HT1080 (cell line): ENCODE measurements at places on chromosomes 12 and 14. TPM values are rescaled to one million over a fixed set of nuclear protein-coding genes. Genes with fewer than 3 reads are reported as not detected.

GRCh38 chr14:69741055-69741454, 25.9 kb upstream of the SRSF5 start:
- DNase-seq, result no peak

- DNase-seq, result no peak
Observed at GRCh38 chr12:835754-836518, 83.6 kb downstream of the WNK1 start.

GRCh38 chr12:88982694-88983093, 369.6 kb downstream of the DUSP6 start:
- DNase-seq, result no peak

Gene ADAMTS20
- total RNA-seq, result 0.03 TPM in 1 of 2 replicates, not detected in the other

DNA sequence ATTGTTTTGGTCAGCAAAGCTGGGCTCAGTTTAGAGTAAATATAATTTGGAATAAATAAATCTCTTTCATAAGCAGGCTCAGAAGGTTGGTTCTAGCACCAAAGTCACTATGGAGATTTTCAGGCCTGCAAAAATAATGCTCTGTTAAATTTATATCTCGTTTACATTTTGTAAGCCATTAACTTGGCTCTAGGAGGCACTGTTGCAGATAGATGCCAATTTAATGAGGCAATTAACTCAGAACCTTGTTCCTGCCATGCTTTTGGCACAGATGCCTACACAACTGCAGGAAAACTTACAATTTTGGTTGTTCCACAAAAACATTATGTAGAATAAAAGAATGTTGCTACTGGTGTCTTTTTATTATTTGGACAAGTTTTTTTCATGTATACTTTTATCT, 428.1 kb downstream of the FLRT2 start:
- no peak for DNase-seq

DNA sequence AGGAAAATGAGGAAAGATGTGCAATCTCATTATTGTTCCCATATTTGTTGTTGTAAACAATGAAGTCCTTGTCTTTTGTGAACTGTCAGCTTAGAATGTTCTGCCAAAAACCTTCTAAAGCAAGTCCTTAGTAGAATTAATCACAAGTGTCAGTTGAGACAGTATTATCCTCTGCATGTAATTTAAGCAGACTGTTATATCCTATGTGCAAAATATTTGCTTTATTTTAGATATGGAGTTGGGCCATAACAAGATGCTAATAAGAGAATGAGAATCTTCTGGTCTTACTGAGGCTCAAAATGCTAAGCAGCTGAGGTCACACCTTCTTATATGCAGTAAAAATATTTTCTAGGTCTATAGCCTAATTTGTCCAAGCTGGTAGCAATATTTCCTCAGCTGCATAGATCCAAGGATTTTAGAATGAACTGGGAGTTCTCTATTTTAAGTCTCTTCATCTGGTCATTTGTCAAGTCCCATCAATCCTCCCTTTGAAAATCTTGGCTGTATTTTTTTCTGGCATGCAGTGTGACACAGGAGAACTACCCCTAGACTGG, 222.3 kb upstream of the NAV3 start:
- no peak for DNase-seq

- DNase-seq, result no peak
Observed at GRCh38 chr14:24426912-24427536, 2.4 kb downstream of the CBLN3 start.

- peak; percentile 11 for DNase-seq
Observed at GRCh38 chr12:18868717-18869116, 130.8 kb downstream of the CAPZA3 start.

Gene SLC4A8
- total RNA-seq, result 2.4 and 4.7 TPM in 2 replicates

GRCh38 chr12:10182354-10183049, 3.7 kb downstream of the TMEM52B start:
- DNase-seq, result peak; percentile 24

Gene PRB2
- not detected in 2 replicates for total RNA-seq

GRCh38 chr12:93419388-93420034, 22.2 kb downstream of the UBE2N start:
- peak; percentile 39 for DNase-seq

DNA sequence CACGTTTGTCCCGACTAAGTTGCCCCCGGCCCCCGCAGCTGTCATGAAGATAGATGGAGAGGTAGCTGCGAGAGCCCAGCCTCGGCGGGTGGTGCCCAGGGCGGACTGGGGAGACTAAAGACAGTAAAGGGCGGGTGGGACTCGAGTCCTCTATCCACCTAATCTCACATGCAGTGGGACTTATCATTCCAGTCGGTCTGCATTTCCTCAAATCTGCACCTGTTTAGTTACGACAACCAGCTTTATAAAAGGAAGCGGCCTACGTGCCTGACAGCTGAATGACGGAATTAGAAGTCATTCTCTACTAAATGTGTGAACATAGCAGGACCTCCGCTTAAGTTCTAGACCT, 109.8 kb upstream of the EGLN3 start:
- no peak for DNase-seq

- DNase-seq, result no peak
Observed at GRCh38 chr12:56038022-56038655, 3.6 kb upstream of the RPS26 start.

- DNase-seq, result peak; percentile 83
Observed at GRCh38 chr12:124680863-124681778, 113.7 kb upstream of the NCOR2 start.

Gene NR1H4
- not detected in 2 replicates for total RNA-seq

DNA sequence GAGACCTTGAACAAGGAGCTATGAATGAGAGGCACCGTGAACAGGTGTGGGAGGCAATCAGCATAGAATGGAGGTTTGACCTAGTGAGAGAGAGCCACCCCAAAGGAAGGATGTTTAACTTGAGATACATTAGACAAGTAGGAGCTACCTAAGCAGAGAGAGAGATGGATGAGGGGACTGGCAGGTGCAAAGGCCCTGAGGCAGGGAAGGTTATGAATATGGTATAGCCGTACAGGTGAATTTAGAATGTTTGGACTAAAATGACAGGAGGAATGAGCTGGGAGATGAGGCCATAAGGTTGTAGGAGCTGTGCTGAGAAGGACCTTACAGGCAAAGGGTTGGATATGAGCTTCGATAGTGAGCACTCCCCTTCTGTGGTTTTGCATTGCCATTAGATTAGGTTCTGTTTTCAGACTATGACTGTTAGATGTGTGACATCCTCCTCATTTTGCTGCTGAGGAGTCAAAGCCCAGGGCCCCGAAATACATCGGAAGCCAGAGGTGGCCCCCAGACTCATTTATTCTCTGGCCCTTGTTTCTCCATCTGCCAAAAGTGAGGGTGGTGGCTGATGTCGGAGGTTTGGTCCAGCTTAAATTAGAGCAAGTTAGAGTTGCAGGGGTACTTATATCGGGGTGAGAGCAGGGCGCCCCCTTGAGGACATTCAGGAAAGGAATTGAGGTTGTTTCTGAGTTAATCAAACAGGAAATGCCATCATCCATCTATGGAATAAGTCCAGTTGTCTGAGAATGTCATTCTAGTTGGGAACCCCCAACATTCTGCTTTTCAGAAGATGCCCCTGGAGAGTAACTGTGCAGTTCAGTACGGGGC, 29.4 kb downstream of the SLC24A4 start:
- DNase-seq, result peak; percentile 41

GRCh38 chr12:57522011-57522886, at the start of gene MBD6:
MBD6 (plus strand) TSS chr12:57522824; CDS start chr12:57524304, 1,480 bp downstream.
- peak; percentile 87 for DNase-seq

GRCh38 chr14:75274899-75275569, 3.6 kb upstream of the FOS start:
- no peak for DNase-seq

DNA sequence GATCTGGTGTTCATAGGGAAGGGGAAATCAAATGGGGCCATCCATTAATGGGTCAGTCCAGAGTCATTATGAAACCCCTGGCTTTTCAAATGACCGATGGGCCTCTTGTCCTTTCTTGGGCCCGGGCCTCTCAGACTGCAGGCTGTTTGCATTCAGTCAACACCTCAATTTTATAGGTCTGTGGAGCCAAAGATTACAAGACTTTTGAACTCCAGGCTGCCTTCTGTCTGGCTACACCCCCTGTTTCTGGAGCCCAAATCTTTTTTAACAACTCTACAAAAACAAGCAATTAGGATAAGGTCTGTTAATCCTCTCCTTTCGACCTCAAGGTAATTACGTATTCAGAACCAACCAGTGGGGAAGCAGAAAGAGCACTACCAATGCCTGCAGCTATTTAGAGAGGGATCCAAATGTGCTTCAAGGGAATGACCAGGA, 35.6 kb downstream of the DUSP6 start:
- DNase-seq, result no peak
